ENCODE measurements at places on chromosomes 4 and X.
A peak's percentile ranks its signal among the peaks of the same experiment; 100 is the strongest.

DNA sequence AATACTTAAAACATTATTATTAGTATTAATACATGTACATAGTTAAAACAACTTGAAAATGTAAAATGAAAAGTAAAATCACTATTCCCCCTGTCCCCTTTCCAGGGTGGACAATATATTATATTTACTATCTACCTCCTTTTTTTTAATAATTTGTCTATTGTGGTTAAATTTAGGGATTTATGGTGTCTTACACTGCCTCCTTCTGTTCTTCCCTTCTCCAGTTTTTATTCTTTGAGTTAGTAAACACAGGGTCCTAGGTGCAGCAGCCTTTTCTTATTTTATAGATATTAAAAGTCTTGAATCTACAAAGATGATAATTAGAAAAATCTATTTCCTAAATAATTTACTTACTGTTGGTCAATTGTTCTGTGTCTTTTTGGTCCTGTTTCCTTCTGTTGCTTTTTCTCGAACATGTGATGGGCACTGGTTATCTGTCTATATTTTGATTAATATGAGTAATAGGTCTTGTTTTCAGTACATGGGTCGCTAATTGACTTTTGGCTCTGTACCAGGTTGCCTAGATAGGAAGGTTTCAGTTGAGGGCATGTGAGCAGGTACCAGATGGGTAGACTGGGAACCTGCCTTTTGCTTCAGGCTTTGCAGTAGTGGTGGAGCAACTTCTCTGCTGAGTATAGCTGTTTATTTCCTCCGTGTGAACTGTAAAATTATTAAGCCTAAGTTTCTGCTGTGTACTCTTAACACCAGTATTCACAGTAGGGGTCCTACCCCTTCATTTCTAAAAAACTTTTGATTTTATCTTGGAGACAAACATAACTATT, 1.1 kb downstream of the NUDT9 start:
- no peak for DNase-seq

DNA sequence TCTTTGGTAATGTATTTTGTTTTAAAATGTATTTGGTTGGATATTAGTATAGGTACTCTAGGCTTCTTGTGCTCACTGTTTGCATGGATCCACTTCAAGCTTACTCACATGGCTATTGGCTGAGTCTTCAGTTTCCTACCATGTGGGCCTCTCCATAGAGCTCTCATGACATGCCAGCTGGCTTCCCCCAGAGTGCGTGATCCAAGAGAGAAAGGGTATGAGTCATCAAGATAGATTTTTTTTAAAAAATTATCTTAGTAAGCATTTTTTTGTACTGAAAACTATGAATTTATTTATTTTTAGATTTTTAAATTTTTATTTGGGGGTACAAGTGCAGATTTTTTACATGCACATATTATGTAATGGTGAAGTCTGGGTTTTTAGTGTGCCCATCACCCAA, 219.1 kb upstream of the AMOT start:
- DNase-seq = no peak

GRCh38 chr4:76729460-76729859, 168.5 kb downstream of the SOWAHB start:
- DNase-seq = no peak

- DNase-seq = no peak
These were observed 51.3 kb downstream of the ANXA10 start for GRCh38 chr4:168143601-168144000.

DNA sequence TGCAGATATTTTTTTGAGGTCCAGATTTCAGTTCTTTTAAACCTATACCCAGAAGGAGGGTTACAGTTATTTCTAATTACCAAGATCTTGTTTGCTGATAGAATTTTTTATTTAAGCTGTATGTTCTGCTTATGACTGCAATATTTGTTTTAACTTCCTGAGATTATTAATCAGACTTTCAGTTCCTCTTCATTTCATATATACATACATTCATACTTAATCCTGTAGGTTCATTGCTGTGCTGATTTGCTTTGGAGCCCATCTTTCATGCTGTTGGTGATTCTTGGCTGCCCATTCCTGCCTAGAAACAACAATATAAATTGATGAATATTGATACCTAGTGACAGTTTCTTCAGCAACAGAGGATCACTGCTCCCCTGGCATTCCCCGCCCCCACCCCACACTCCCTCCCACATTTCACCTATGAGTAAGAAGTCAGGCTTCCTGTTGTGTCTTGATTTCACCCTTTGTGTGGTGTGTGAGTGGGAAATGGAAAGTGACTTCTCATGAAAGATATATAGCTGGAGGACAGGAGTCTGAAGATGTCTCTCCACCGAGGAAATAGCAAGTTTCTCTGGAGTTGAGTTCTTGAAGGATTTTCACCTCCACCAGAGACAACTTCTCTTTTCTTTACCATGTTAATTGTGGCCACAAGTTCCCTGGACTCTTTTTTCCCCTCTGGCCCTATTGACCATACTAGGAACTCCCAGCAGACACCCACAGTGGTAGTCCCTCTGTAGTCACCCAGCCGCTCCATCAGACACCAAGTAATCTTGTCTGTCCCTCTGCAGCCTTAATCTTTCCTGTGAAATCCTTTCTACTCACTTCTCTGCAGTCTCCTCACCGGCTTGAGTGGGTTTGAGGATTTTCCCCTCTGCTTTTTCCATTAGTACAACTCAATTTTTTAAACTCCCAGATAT, 118.4 kb downstream of the ASB9 start:
- no peak for DNase-seq

DNA sequence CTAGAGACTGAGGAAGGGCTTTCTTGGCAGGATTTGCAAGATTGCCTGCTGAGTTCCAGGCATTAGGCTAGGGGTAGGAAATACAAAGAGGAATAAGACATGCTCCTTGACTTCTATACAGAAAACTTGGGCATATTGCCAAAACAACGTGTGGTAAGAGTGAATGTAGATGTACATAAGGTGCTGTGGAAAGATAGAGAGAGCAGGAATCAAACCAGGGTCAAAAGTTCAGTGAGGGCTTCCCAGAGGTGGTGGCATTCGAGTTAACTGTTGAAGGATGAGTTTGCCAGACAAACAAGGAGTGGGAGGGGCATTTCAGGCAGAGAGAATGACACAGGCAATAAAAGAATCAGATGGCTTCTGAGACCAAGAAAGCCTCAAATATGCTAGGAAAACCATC, 187.9 kb downstream of the KDR start:
- DNase-seq = no peak

DNA sequence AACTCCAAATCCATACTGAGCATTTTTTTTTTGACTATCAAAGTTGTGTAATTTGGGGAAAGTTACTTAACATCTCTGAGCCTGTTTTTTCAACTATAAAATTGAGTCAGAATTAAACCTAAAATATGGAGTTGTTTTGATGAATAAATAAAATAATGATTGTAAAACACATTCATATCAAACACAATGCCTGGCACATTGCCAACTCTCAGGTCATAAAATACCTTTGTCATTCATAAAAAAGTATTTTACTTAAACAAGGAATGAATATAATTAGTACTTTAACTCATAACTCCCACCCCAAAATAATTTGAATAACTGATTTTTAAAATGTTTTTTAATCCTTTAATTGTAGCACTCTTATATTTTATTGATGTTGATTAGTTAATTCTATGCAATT, 3.8 kb upstream of the GPR174 start:
- no peak for DNase-seq

DNA sequence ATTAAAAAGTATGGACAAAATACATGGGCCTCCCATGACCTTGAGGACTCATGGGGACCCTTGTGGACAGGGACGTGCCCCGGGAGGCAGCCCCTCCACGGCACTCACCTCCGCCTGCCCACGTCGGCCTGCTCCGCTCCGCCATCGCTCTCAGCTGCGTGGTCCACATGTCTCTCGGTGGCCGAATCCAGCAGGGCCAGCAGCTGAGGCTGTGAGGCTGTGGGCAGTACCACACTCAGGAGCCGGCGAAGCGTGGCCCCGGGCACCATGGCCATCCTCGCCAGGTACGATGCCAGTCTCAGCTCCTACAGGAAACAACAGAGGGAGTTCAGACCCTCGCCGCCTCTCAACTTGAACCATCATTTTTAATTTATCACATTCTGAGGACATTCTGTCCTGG, 140.0 kb downstream of the EVC2 start:
- DNase-seq = no peak

GRCh38 chrX:68763481-68763880, 65.3 kb upstream of the EFNB1 start:
- no peak for DNase-seq

DNA sequence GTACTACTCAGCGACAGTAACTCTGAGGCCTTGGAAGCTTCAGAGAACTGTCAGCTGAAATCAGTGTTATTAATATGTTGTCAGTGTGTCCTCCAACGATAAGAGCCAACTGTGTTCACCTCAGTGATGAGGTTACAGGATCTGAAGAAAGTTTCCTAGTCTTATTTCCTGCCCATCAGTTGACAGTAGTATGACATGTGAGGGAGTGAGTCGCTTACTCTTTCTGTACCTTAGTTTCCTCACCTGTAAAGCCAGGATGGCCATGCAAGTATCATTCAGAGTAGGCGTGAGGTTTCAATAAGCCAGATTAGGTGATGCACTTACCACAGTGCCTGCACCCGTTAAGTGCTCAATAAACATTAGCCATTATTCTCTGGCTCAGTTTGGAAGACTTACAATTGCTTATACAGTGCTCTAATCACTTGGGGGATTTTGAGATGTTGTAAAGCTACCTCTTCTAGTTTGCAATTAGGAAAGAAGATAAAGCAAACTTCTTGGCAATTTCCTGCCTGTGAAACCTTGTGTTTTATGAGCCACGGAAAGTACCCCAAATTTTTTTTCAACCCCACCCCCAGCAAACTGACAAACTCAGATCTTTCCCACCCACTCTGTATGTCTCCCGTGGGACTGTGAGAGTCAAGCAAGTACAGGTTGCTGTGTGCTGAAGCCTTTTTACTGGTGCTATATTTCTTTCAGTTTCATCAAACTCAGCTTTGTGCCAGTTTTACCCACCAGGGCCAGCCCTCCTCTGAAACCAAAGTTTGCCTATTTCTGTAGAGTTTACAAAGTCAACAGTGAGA, 62.2 kb downstream of the ANXA3 start:
- DNase-seq = no peak

- no peak for DNase-seq
These were observed 63.0 kb upstream of the MXD4 start for GRCh38 chr4:2324891-2325290.

DNA sequence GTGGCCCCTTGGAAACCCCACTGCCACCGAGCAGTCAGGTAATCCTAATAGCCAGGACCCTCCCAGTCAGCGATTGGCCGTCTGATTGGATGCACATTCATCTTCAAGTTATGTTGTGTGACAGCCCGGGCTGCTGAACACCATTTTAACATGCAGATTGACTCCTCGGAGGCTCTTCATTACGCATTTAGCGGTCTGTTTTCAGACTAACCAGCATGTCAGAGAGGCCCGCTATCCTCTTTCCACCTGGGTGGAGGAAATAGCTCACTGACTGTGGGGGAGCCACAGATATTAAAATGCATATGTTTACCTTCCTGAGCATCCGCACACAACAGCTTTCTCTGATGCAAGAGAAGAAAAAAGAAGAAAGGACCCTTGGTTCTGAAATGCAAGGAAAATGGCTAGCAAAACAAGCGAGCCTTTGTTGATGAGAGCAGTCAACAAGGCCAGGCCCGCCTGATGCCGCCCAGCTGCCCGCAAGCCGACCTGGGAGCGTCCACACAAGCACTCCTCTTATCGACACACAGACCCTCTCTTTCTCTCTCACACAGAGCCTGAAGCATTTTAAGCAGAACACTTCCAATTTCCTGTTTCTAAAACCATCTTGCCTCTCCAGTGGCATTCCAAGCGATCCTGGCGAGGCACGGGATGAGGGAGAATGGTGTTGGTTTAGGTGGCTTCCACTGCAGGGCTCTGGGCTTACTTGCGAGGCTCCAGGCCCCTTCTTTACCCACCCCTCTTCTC, 118.3 kb downstream of the MGST2 start:
- peak; percentile 11 for DNase-seq

- DNase-seq = no peak
These were observed 53.1 kb upstream of the TSPAN5 start for GRCh38 chr4:98711526-98711925.

DNA sequence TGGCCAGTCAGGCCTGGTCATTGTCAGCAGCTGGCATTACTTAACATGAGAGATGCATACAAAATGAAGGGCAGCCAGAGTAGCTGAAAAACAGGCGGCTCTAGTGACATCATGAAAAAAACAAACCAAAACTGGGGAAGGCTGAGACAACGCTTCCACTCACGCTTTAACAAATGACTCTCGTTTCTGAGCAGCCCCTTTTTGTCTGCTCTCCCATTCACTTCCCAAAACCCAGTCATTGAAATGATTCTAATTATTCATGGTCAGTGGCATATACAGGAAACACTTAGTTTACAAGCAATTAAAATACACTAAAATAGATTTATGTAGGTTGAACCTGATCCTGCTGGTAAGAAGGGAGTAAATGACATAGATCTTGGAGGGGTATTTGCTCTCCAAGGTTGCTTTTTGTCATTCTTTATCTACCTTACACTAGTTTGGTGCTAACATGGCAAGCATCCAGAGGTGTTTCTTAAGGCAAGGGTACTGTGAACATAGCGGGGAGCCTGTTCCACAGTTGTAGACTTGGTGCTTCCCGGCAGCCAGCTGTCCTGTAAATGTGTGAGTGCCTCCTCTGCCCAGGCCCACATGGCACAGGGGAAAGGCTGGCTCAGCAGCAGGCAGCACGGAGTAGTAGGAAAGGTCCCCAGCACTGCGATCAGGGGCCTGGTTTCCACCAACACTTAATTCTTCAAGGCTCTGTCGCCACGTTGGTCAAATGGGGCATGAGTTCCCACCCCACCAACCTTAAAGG, 61.2 kb upstream of the CITED1 start:
- no peak for DNase-seq

- no peak for DNase-seq
These were observed 332.7 kb downstream of the UNC5C start for GRCh38 chr4:95215991-95216605.

- no peak for DNase-seq
These were observed 85.8 kb downstream of the DCLK2 start for GRCh38 chr4:150164055-150164454.

DNA sequence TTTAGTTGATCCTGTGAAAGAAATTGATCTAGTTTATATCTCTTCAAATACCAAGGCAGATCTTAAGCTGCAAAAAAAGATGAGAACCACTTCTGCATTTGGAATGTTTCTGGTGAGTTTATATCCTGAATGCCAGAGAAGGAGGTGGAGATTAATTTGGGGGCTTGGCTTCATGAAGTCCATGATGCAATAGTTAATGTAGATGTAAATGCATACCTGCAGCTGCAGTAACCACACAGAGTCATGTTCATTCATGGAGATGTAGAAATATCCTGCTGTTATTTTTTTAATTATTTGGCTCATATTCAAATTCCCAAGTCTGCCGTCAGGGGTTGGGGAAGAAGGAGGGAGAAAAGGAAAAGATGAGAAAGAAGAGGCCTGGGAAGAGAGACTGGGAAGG, at the start of gene SULT1E1:
TSS of gene SULT1E1 (minus strand) at position 94 of the 400 bp plus-strand sequence. CDS start 2,501 bp downstream, outside the sequence.
- DNase-seq = no peak

- DNase-seq = no peak
These were observed 296.8 kb upstream of the PABPC5 start for GRCh38 chrX:91137883-91138282.

DNA sequence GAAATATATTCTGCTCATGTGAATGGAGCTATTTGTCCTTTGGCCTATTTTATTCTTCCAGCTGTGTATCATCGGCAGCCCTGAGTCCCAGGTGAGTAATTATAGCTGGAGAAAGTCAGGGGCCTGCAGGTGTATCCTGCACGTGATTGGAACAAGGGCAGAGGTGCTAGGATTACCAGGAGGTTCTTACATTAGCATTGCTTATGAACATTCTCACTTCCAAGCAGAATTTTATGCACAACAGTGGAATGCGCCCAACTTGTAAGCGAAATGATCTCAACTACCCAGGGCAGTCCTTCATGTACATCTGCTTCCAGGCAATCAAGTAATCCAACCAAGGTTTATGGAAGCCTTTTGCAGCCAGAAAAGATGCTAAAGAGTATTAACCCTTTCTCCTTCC, 68.9 kb upstream of the NRK start:
- DNase-seq = no peak

Measured in nucleus accumbens (tissue), 56 donors.